ENCODE measurements at places on chromosomes 12 and 14. TPM values are rescaled to one million over a fixed set of nuclear protein-coding genes. Genes with fewer than 3 reads are reported as not detected.
A peak's percentile ranks its signal among the peaks of the same experiment; 100 is the strongest.

DNA sequence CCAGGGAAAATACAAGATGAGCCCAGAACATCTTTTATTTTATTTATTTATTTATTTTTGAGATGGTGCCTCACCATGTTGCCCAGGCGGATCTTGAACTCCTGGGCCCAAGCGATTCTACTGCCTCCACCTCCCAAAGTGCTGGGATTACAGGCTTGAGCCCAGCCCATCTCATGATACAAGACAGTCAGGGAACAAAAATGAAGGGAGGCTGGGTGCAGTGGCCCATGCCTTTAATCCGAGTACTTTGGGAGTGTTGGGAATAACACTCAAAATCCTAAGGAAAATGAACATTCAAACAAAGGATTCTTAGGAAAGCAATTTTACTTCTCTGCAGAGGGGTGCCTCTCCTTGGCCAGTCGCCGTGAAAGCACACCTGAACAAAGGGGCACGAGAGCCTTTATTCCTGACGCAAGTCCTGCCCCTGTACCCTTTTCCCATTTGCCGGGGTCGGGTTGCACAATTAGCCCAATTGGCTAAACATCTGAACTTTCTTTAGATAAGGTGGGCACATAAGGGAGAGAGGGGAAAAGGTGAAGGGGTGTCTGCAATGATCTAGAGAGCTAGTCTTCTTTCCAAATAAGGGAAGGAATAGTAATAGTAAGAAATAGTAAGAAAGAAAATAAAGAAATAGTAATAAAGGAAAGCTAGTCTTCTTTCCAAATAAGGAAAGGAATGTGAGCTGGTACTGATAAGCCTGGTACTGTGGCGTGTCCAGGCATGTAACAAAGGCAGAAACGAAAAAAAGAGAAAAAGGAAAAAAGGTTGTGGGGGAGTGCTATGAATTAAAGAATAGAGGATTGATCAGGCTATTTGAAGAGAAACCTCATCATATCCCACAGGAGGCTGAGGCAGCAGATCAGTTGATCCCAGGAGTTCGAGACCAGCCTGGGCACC, 13.4 kb downstream of the NCAPD2 start:
- DNase-seq: no peak

ADAM21 gene
- total RNA-seq: 0.12 TPM

GRCh38 chr12:52912711-52913430, 8.0 kb upstream of the KRT8 start:
- DNase-seq: no peak

FGD6 gene
- 14.8 TPM for total RNA-seq

GRCh38 chr12:128258866-128259555, 8.0 kb upstream of the TMEM132C start:
- no peak for DNase-seq

DNA sequence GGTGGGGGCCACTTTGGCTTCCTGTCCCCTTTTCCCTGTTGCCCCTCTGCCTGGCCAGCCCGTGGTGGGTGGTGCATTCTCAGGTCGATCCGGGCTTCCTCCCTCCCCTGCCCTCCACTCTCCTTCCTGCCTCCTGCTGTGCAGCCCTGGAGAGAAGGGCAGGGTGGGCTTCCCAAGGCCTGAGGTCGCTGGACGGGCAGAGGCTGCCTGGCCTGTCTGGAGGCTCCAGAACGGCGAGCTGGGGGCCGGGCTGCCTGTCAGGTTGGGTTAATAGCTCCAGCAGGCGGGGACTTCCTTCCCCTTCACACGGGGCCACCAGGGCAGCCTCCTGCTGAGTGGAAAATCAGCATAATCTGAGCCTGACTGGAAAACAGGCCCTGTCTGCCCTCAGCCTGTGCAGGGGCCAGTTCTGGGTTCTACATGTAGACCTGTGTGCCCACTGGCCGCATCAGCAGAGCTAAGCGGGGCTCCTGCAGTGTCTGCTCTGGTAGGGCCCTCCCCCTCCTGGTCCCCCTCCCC, 11.3 kb downstream of the KIF26A start:
- no peak for DNase-seq

- DNase-seq: peak; percentile 4
Measured at GRCh38 chr14:54785778-54786770, 116.6 kb downstream of the GCH1 start.

GRCh38 chr12:59723520-59723919, 127.7 kb downstream of the SLC16A7 start:
- no peak for DNase-seq

MYF6 gene
- 0.47 TPM for total RNA-seq

NFE2 gene
- total RNA-seq: 0.63 TPM

GRCh38 chr12:59619461-59620240, 23.8 kb downstream of the SLC16A7 start:
- no peak for DNase-seq

- no peak for DNase-seq
Measured at GRCh38 chr12:58774731-58775130, 145.6 kb downstream of the LRIG3 start.

FOXJ2 gene
- total RNA-seq: 22.9 TPM

SOX5 gene
- 3.0 TPM for total RNA-seq

ANKS1B gene
- 5.8 TPM for total RNA-seq

DNA sequence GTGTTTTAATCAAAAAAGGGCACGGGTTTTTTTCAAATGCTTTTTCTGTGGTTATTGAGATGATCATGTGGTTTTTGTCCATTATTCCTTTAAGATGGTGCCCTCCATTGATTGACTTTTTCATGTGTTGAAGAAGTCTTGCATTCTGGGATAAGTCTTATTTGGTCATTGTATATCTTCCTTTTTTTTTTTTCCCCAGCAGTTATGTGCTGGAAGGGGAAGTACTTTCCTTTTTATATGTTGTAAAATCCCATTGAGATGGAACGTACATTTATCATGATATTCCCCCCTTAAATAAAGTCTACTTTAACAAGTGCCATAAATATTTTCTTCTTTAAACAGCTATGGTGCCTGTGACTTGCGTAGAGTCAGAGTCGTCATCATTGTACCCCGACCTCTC, 24.8 kb upstream of the MUCL1 start:
- no peak for DNase-seq

DNA sequence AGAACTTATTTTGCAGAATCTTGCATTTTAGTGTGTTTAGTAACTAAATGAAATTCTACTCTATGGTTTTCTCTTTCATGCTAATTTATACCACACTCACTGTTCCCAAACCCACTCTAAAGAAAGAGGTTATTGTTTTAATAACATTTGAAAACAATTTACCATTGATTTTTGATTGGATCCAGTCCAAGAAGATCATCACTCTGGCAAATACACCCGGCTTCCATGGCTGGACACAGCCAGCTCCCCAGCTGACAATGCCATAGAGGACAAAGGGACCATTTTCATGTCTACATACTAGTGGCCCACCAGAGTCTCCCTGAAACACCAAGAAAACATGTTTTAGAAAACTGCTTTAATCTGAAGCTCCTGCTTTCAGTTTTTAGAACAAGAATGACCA, 42.4 kb downstream of the OVCH1 start:
- no peak for DNase-seq

GRCh38 chr14:71563492-71564153, 368.6 kb upstream of the RGS6 start:
- no peak for DNase-seq

KRT5 gene
- not detected for total RNA-seq

GRCh38 chr12:57240066-57240921, 10.7 kb downstream of the STAC3 start:
- peak; percentile 68 for DNase-seq

- peak; percentile 59 for DNase-seq
Measured at GRCh38 chr12:131917711-131918306, 11.3 kb upstream of the PUS1 start.

GRCh38 chr14:24108336-24108874, 6.2 kb upstream of the DCAF11 start:
- no peak for DNase-seq

- no peak for DNase-seq
Measured at GRCh38 chr12:129959889-129960288, 56.1 kb upstream of the TMEM132D start.

BRAP gene
- total RNA-seq: 15.9 TPM

Measured in heart left ventricle (tissue), 16 donors.